ENCODE measurements at places on chromosomes 2 and 18.
A peak's percentile ranks its signal among the peaks of the same experiment; 100 is the strongest.

DNA sequence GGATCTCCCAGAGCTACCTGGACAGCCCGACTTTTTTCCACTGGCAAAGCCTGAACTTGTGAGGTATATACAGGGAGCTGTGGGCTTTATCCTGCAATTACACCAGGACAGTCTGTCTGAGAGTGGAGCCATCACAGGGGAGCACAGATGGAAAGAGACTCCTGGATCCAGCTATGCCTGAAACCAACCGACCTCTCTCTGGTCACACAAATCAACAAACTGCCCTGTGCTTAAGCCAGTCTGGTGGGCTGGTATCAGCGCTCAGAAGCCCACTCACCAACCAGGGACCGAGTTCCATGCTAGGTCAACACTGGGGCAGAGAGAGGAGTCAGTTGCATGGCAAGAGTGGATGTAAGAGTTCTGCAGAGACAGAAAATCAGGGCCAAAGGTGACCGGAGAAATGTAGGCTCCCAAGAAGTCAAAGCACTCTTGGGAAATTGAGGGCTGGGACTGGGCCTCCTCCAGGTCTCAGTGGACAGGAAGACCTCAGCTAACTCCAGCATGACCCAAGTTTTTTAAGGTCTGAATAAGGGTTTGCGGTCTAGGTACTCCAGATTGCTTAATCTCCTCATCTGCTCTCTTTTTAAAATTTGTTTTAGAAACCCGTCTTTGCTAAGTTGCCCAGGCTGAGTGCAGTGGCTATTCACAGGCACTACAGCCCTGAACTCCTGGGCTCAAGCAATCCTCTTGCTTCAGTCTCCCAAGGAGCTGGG is 3.8 kb upstream of the BOK start:
- no peak for DNase-seq

DNA sequence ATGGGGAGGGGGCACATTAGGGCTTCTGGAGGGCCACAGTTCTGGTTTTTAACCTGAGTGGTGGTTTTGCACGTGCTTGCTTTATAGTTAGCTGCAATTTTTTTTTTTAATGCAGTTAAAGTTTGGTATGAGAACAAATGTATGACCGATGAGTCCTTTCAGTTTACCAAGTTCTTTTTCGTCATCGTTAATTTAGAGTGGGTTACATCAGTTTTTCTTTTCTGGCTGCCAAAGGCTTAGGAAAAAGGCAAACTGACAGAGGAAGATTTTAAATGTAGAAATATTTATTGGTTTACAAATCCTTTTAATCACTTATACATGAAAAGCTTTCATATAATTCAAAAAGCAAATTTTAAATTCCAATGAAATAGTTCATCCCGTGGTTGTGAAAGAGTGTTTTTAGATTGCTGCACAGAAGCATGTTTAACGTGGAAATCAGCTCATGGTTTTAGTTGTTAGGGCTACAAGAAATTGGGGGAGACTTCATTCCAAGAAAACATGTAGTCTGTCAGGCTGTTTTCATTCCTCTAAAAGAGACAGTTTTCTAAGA is 82.9 kb downstream of the MSH2 start:
- DNase-seq: no peak

DNA sequence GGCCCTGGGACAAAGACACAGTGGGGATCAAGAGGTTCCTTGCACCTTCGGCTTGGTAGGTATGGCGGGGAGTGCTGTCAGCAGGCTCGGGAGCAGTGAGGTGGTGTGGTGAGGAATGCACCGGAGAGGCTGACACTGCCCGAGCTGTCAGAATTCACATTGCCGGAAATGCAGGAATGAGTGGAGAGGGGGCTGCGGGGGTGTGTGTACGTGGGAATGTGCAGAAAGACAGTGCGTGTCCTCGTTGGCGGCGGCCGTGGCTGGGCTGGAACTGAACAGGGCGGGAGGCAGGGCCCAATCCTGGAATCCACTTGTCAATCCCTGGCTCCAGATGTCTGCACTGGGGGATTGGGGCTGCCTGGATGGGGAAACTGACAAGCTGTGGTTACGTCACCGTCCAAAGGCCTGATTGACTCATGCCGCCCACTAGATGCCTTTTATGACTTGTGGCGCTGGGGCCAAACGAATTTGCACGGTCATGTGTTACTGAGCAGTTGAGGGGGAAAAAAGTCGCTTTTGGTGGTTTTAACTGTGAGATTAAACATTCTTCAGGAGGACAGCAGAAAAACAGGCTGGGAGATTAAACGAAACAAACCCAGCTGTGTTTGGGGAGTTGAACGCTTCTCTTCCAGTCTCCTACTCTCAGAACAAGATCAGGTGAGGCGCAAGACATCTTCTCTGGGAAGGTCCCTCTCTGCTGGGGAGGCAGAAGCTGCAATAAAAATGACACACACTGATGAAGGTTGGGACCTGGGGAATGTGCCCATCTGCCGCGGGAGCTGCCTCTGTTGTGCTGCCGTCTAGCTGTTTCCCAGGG is 189.4 kb upstream of the GLI2 start:
- no peak for DNase-seq

DNA sequence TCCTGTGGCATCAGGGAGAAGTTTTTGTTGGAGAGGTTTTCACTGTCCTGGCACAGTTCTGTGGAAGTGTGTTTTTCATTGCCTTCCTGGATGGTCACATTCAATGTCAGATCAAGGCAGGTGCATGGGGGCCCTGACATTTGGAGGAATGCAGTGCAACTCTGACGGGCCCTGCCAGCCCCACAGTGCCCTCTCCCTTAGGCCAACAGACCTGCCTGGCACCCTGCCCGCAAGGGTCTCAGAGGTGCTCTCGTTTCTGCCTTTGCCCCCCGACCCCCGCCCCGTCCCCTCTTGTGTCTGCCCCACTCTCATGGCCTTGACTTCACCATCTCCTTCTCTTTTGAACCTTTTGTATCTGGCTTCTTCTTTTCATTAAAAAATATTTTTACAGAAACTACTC is 257.2 kb upstream of the HDAC4 start:
- no peak for DNase-seq

- DNase-seq: no peak
Observed at GRCh38 chr2:20229322-20230113, 4.6 kb upstream of the SDC1 start.

- no peak for DNase-seq
Observed at GRCh38 chr2:2642906-2643890, 312.1 kb upstream of the MYT1L start.

- no peak for DNase-seq
Observed at GRCh38 chr2:27155069-27155520, 6.3 kb downstream of the TCF23 start.

- DNase-seq: no peak
Observed at GRCh38 chr2:217014328-217015105, 154.7 kb upstream of the TNP1 start.

DNA sequence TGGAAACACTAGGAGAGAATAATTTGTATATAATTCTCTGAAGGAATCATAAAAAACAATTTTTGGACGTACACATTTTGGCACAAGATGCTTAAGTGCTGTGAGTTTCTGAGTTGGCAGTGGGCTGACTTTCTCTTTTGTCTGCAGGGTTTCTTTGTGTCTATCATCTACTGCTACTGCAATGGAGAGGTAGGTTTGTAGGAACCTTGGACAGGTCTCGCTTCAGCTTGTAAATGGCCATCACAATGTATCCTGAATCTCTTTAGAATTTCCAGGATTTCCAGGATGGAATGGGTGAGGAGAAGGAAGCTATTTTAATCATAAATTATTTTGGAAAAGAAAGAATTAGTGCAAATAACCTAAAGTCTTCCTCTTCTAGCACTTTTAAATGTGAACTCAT is 83.9 kb downstream of the PTH2R start:
- DNase-seq: no peak

GRCh38 chr2:240981280-240981679 is 17.1 kb upstream of the SNED1 start:
- no peak for DNase-seq

- no peak for DNase-seq
Observed at GRCh38 chr2:204357286-204357685, 188.0 kb upstream of the PARD3B start.

DNA sequence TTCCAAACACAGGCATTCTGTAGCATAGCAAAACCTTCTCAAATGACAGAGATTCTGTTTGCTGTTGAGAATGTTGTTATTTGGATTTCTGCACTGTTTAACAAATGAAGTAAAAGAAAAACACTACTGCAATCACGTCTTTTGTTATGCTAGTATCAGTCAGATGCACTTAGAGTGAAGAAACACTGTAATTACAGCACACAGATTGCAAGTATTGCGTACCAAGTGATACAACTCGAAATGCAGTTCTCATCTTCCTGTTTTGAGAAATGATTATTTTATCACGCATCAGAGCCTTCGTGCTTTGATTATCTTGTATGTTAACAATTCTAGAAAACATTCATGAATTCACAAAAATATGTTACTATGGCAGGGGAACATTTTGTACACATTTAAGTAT is 41.8 kb upstream of the KLF11 start:
- DNase-seq: no peak

DNA sequence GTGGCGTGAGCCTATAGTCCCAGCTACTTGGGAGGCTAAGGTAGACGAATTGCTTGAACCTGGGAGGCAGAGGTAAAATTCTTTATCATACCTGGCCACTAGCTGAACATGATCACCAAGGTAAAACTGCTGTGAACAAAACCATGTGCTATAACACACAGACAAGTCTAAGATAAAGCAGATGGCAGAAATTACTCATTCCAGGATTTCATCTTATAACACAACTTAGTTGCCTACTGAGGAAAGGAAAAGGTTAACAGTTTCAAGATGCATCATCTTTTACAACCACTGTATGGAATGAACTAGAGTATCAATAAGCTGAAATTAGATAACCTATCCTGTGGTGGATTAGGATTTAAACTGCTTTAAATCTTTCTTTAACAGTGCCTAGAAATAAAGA is 8.3 kb downstream of the ARL5A start:
- DNase-seq: no peak

DNA sequence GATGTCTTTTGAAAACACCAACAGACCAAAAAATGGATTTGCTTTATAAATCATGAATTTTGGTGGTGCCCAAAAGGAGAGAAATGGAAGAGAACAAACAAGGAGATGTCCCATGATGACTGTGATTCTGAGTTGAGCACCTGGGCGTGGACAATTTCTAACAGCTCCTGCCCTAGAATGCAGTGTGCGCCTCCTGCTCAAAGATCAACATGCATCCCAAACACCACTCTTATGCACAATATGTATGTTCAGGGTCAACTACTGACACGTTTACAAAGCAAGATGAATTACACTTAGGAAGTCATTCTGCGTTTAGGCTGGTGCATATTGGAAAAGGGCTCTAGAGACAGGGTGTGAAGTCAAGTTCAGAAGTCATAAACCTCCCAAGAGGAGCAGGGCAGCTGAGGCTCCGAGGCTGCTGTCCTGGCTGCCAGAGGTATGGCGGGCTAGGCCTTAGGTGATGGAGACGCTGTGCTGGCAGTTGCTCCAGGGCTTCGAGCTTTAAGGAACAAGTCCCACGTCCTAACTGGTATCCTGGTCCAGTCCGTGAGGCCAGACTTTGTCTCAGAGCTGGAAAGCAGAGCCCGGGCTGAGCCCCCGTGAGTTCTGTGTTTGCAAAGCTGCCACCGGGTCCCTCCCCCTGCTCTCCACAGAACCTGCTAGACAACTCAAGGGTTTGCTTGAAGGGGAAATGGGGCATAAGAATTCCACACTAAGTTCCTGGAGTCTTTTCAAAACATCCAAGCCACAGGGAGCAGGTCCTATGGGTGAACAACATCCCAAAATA is 74.0 kb downstream of the ZNF516 start:
- no peak for DNase-seq

DNA sequence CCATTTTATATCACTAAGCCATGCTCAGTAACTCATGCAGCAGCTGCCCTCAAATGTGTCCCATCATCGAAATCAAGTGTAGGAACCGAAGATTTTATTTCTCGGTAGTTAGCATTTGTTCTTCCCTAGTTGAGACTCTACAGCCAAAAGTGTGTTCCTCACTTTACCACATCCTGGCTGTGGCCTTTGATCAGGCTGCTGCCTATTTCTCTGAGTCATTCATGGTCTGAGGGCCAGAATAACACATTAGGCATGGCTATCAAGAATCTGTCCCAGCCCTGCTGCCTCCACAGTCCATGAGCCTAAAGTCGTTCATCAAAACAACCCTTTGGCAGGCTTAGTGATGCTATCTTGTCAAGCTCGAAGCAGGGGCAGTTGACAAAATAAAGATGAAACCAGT is 300.1 kb downstream of the TDRD15 start:
- DNase-seq: no peak

GRCh38 chr18:62187543-62188510 is 772 bp downstream of the RELCH start:
- DNase-seq: peak; percentile 15

GRCh38 chr2:186197955-186198354 is 288.1 kb upstream of the ZC3H15 start:
- DNase-seq: no peak

DNA sequence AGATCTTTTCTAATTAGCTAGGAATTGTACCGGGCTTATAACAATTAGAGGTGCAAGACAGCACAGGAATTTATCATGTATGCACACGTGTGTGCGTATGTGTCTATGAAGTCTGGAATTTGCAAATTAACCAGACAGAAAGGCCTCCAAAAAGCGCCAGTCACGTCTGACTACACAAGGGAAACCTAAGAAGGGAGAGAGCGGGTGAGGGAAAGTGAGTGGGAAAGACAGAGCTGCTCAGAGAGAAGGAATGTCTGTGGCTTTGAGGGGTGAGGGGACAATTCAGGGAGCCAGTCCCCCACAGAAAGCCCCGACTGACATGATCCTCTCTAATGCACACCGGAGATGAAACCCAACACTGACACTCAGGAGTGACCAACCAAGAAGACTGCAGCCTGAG is 197.7 kb upstream of the SH3BP4 start:
- DNase-seq: no peak

GRCh38 chr2:67462738-67463496 is 65.8 kb downstream of the ETAA1 start:
- no peak for DNase-seq

DNA sequence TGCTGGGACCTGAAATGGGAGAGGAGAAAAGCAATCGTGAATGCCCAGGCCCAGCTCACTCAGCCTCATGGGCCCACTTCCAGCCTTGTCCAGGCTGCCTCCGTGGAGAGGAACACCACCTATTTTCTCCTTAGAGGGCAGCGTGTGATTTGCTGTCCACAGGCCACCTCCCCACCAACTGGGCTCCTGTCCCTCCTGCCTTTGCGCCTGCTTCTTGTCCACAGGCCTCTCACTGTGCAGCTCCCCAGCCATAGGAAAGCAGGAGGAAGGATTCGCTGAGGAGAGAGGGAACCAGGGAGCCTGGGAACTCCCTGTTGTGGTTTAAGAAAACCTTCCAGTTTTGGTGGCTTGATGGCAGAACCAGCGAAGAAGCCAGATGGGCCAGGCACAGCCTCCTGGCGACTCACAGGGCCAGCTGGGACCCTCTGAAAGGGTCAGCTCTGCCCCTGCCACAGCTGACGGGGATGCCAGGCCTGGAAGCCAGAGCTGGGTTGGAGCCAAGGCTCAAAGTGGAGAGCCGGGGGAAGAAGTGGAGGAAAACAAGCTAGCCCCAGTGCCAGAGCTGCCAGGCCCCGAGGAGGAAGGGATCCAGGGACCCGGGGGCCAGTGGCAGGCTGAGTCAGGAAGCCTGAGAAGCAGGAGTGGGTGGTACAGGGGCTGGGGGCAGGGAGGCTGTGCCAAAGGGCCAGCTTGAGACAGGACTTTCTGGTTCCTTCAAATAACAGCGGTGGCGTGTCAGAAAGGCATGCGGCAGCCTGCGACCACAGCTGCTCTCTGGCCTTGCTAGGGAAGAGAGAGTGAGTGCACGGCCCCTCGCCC is 9.9 kb downstream of the TMBIM1 start:
- DNase-seq: no peak
